Heart right ventricle (tissue), 16 donors: ENCODE measurements at places on chromosomes 4 and X. TPM values are rescaled to one million over a fixed set of nuclear protein-coding genes. Genes with fewer than 3 reads are reported as not detected.

GRCh38 chr4:99945718-99946355, 581 bp downstream of the DNAJB14 start:
- no peak for DNase-seq

- no peak for DNase-seq
Observed at GRCh38 chrX:39309721-39310152, 508.5 kb downstream of the MID1IP1 start.

- DNase-seq, result no peak
Observed at GRCh38 chr4:83112231-83112630, 2.3 kb downstream of the PLAC8 start.

- DNase-seq, result peak; percentile 41
Observed at GRCh38 chr4:16516796-16517439, 290.6 kb upstream of the TAPT1 start.

DNA sequence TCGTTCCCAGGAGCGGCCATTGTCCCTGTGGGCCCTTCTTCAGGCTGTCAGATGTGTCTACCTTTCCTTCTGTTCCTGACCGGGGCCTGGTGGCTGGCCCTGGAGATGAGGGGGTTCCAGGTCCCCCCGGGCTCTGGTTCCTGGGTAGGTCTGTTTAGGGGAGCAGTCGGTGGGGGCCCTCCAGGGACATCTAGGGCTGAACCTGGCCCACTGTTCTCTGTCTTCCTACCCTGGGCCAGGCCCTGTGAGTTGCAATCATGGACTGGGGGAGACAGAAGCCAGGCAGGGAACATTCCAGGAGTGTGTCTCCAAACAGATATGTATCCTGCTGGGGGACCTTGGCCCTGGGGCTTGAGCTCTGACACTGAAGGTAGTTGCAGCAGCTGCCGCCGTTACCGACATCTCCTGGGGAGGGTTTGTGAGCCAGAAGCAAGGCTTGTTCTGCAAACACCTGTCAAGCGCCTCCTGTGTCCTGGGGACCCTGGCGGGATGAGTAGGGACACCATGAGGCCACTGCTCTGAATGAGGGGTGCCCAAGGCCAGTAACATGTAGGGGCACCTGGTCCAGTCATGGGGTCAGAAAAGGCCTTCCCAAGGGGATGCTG, 49.5 kb upstream of the ADRA2C start:
- no peak for DNase-seq

DNA sequence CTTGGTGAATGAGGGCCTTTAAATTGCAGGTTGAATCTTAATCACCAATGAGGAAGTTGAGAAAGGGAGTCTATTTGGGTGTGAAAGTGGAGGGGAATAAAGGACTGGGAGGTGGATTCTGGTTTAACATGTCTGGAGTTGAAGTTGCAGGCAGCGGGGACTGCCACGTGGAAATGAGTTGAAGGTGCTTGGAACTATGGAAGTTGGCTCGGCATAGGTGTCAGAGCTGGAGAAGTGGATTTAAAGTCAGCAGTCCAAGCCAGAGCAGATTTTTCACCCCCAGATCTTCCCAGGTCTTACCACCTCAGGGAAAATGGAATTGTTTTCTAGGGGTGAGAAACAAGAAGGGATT, 44.9 kb downstream of the TIGD4 start:
- no peak for DNase-seq

GRCh38 chr4:56211202-56211601, 176.1 kb downstream of the AASDH start:
- DNase-seq, result no peak

- DNase-seq, result no peak
Observed at GRCh38 chrX:140917354-140918115, 84.9 kb upstream of the SPANXB1 start.

DNA sequence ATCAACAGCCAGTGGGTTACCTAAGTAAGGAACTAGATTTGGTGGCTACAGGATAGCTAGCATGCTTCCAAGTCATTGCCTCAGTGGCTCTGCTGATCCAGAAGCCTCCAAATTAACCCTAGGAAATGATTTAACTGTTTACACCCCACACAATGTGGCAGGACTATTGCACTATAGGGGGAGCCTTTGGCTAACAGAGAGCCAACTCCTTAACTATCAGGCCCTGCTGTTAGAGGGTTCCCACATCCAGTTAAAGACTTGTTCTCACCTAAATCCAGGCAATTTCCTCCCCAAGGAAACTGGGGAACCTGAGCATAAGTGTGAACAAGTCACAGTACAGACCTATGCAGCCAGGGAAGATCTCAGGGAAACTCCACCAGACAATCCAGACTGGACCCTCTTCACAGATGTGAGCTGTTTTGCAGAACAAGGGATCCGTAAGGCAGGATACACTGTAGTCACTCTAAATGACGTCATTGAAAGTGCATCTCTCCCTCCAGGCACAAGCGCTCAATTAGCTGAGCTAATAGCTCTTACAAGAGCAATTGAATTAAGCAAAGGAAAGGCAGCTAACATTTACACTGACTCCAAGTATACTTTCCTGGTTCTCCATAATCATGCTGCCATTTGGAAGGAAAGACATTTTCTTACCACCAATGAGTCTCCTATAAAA, 185.3 kb upstream of the SPOCK3 start:
- no peak for DNase-seq

DNA sequence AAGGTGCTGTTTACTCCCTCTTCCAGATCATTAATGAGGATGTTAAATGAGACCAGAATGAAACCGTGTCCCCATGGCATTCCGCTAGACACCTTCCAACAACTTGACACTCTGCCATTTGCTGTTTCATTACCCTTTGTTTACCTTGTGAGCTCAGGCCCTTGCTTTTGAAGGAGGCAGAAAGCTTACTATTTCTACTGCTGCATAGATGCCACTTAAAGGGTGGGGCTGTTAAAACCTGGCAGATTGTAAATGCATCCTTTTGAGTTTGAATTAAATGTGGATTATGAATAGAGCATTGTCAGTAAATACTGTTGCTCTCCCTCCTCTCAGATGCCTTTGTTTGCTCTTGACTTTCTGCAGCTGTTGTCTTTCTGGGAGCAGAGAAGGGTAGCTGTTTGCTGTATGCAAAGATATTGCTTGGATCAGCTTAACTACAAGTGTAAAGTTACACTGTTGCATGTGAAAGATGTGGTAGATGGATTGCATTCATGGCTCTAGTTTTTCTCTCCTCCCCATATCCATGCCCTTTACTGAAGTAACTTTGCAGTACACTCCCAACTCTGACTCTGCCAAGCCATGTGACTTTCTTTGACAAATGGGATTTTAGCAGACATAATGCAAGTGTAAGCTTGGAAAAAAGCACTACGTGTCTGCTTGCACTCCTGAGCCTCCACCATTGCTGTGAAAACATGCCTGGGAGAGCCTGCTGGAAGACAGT, 75.0 kb upstream of the DHX15 start:
- no peak for DNase-seq

DNA sequence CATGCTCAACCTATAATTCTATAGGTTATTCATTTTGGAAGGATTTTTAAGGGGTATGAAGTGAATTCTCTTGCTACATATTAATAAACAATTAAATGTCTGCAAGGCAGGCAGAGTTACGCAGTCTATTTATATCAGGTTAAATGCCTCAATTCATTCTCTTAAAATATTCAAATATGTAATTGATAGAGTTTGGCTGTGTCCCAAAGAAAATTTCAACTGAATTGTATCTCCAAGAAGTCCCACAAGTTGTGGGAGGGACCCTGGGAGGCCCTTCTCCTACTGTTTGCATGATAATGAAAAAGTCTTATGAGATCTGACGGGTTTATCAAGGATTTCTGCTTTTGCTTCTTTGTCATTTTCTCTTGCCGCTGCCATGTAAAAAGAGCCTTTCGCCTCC, 576.1 kb downstream of the TMA16 start:
- no peak for DNase-seq

DNA sequence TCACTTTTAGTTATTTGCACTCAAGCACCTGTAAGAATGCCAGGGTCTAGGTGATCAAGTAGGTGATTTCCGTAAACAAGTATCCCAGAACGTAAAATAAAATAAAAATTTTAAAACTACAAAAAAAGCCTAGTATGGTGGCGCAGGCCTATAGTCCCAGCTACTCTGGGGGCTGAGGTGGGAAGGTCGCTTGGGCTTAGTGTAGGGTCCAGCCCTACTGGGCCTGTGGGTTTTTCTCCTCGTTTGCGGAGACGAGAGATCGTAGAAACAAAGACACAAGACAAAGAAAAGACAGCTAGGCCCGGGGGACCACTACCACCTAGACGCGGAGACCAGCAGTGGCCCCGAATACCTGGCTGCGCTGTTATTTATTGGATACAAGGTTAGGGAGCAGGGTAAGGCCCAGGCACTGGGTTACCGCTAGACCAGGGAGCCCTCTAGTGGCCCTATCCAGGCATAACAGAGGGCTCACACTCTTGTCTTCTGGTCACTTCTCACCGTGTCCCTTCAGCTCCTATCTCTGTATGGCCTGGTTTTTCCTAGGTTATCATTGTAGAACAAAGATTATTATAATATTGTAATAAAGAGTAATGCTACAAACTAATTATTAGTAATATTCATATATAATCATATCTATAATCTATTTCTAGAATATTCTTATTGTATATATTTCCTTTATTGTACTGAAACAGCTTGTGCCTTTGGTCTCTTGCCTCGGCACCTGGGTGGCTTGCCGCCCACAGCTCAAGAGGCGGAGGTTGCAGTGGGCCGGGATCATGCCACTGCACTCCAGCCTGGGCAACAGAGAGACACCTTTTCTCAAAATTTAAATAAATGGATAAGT, 38.4 kb downstream of the SAGE1 start:
- peak; percentile 15 for DNase-seq

DNA sequence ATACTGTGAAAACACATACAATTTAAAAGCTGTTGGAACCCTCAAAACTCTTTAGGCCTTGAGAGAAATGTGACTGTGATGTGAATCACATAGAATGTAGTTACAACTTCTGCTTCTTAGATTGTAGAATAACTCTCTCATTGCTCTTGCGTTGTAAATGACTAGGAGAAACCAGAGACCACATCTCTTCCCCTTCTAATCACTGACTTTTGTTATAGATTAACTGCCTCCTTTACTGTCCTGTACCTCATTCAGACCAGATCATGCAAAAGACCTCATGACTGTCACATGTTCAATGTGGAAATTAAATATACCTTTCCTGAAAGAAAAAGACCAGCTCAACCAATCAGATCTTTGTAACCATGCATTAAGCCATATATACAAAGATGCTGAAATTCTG, 43.2 kb upstream of the NEIL3 start:
- no peak for DNase-seq

- no peak for DNase-seq
Observed at GRCh38 chr4:6384541-6384940, 87.9 kb downstream of the PPP2R2C start.

- DNase-seq, result no peak
Observed at GRCh38 chr4:61638591-61638990, 438.5 kb downstream of the ADGRL3 start.

DNA sequence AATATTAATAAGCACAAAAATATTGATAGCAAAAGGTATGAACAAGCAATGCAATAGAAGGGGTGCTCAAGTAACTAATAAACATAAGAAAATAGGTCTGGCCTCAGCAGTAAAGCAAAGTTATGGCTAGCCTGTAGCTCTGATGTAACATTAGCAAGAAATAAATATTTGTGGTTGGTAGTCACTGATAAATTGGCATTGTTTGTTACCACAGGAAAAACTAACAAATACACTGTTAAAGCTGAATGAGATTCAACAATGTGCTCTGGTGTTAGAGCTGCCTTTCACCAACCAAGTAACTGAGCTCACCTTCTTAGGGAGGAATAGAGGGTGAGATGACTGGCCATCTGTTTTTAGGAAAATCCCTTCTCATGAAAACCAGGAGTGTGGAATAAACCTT, 71.4 kb downstream of the AREG start:
- DNase-seq, result no peak

DNA sequence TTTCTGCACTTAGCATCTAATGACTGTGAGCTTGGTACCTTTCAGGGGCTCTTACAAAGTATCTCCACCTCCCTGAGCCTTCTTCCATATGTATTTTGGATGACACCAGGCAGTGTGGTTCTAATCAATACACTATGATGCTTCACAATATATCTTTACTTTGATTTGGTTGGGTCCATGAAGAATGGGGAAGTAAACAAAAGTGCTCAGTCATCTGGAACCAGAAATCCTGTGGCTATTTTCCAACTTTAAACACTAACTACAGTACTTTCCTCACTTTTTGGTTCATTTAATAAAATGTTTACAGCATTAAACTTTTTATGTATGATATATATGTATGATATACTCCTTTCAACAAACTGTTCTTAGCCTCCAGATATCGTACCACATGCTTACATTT, 216.4 kb upstream of the AFF2 start:
- no peak for DNase-seq

GRCh38 chrX:8647176-8647575, 84.8 kb downstream of the ANOS1 start:
- no peak for DNase-seq

DNA sequence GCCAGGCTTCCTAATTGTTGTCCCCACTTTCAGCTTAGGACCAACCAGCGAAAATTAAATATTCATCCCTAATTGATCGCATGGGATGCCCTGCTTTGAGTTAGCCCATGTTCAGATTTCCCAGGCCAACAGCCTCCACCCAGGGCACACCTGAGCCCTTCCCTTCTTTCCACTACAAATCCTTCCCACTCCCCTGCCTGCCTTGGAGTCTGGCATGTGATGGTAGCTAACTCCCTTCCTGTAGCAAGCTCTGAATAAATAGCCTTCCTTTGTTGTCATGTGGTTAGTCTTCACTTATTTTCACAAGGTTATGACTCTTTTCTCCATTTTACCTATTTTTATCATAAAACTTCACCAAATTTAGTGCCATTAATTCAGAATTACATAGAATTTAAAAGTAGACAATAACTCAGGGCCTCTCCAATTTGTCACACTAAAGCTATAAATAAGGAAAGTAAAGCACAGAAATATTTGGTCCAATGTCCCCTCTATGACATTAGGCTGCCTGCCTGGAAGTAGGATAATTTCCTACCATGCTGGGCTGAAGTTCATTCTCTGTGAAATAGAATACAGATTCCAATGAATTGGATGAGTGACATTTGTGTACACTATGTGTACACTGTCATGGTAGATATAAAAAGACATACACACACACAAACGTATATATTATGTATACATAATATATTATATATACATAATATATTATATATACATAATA, 166.4 kb upstream of the CPEB2 start:
- no peak for DNase-seq

GRCh38 chr4:146053891-146054290, 115.3 kb upstream of the ZNF827 start:
- no peak for DNase-seq

GRCh38 chr4:104591510-104591911, 96.8 kb upstream of the CXXC4 start:
- DNase-seq, result peak; percentile 19

The SSX2B gene
- total RNA-seq, result not detected

The PASD1 gene
- total RNA-seq, result not detected

The HERC5 gene
- 2.0 TPM for total RNA-seq
